ENCODE measurements at places on chromosomes 4 and X.
A peak's percentile ranks its signal among the peaks of the same experiment; 100 is the strongest.

DNA sequence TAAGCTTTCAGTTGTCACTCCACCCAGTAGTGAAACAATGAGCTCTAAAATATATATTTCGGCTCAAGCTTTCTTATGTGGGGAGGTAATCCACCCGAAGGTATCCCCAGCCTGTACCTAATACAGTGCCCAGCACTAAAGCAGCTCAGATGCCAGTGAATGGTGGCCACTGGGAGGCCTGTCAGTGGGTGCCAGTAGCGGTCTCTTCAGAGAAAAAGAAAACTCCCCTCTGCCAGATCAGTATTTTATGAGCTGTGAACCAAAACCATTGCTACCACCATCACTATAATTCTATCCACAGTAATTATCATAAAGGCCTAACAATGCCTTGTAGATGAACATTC lies 835 bp upstream of the NFKB1 start:
- no peak for DNase-seq

DNA sequence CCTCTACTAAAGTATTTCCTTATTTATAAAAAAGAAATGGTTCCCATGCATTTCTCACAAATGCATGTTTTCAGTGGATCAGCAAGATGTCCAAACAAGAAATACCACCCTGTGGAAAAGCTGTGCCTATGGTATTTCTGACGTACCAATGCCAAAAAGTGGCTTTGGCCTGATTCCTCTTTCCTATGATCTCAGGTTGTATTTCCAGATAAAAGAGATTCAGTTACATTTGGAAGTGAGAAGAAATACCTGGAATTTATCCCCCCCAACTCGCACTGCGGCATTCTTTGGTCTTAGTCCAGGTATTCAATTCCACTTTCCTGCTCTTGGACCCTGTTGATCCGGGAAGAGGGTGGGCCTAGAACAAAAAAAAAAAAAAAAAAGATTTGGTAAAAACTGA lies 815.9 kb upstream of the FRG1 start:
- no peak for DNase-seq

DNA sequence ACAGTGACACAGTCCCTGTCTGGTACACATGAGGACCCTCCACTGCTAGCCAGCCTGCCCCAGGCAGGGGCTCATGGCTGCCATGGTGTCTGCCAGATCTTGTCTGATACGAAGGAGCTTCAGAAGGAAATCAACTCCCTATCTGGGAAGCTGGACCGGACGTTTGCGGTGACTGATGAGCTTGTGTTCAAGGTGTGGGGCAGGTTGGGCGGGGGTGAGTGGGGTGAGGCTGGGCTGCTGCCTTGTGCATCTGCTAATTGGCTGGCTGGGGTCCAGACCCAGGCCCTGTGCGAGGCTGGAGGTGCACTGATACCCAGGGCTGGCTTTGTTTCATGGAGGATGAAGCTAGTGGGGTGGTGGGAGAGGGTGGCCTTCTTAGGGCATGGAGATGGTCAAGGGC lies 13.8 kb downstream of the CCDC22 start:
- no peak for DNase-seq

- DNase-seq: no peak
Observed at GRCh38 chr4:133618963-133619362, 469.9 kb downstream of the PCDH10 start.

DNA sequence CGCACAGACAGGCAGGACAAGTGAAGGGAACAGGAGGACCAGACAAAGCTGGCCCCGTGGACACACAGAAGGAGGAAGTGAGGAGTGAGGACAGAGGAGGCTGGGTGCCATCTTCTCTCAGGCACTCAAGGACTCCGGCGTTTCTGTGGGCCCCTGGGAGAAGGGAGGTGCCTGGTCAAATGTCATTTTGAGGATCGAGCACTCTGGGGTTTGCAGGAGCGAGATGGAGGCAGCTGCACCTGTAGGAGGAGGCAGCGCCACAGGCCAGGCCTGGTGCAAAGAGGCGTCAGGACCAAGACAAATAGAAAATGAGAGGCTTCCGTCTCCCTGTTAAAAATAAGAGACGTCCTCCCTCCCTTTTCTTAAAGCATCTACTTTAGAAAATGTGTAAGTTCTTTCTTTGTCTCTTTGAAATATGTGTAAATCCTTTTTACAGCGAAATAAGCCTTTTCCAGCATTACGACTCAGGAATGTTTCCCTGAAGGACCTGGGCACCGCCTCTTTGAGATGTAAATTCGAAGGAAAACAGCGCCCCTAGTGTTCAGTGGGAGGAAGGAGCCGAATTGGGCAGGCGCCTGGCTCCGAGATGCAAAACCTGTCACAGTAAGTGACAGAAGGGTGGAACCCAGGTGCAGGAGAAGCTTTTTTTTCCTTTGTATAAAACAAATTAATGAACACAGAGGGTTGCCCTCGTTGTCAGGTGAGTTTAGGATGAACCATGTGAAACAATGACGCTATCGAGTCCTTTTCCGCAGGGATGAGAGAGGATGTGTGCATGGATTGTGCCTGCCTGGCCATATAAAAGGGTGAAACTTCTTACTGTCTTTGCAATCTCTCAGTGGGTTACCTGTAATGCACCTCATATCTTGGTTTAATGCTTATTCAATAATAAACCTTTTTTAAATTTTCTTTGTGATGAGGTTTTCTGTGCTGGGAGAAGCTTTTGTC lies 1.4 kb upstream of the C4orf50 start:
- DNase-seq: peak; percentile 35

DNA sequence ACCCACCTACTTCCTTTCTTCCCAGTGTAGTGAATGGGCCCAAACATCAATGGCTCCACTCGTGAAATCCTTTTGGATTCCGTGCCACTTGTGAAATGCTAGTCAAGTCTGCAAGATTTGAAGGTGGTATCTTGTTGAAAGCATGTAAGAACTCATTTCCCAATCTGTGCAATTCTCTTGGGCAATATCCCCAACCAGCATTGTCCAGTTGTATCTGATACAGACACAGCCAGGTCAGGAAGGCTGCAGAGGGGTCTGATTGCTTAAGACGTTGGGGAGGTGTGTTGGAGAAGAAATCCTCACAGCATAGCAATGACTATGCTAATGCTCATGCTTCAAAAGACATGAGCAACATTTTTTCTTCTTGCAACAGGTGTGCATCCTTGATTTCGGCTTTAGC lies 164.8 kb downstream of the VEGFC start:
- DNase-seq: no peak

DNA sequence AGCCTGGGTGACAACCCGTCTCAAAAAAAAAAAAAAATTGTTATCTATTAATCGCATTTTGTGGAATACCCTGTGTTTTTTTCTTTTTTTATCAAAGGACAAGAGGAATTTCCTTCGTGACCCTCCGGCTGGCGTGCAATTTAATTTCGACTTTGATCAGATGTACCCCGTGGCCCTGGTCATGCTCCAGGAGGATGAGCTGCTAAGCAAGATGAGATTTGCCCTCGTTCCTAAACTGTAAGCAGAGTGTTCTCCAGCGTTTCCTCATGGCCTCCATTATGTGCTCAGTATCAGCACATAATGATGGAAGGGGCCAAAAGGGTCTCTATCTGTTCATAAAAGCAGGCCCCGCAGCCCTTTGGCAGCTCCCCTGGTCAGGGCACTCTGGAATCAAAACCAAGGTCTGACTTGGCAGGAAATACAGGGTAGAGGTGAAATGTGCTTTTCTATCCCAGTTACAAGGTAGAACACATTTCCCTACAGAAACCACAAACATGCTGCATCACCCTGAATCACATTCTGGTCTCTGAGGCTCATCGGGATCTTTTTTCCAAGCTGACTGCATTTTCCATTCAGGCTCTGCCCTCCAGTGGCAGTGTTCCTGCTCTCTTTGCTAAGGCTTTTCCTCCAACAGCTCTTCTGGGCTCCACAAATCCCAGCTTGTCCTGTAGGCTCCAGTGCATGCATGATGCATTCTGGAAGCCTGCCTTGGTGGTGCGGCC lies 24.4 kb downstream of the SYAP1 start:
- DNase-seq: no peak

DNA sequence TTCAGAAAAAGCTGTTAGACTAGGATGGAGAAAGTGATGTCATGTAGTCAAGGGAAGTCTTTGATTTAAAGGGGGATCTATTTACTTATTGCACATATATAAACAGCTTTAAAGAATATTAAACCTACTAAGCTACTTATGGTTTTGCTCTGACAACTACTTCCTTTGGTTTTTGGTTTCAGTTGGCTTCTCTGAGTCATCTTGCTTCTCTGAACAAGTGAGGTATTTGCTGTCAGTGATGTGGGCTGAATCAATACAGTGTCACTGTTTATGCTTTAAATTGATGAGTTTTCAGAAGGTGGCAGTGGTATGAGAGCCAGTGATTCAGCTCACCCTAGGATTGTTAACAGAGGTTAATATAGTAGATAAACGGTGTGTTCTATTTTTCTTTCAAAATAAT lies 75.1 kb downstream of the CEP44 start:
- DNase-seq: no peak

GRCh38 chrX:22171287-22172060 lies 101.2 kb upstream of the CBLL2 start:
- DNase-seq: no peak

DNA sequence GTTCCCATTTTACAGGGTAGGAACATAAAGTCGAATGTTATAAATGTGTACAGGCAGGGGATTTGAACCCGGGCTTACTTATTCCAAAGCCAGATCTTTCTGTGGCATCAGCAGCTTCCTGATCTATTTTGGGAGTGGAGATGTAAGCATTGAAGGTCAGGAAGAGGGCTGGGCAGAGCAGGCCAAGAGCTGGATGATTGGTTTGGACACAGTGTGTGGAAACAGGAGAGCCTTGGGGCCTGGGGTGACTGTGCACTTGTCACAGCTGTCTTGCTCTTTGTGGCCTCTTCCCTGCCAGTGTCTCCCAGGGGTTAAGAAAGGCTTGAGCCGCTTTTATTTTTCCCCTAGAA lies 127.9 kb upstream of the ENPP6 start:
- DNase-seq: no peak

DNA sequence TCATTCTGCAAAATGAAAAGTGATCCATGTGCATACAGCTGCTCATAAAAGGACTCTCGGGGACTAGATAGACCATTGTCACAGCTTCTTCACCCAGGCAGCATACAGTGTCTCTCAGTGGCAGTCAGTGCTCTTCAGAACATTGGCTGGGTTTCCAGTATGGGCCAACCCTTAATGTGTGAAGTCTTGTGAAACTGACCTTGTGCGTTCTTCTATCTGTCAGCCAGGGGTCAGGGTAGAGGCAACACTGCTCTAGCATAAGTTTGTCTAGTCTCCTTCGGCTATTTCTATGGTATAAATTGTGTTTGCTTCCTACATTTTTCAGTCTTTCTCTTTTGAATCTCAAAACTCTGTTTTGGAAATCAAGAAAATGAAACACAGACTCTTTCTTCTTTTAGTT lies 37.0 kb upstream of the SMIM31 start:
- DNase-seq: no peak

- DNase-seq: no peak
Observed at GRCh38 chrX:12950851-12951594, 23.9 kb upstream of the TMSB4X start.

- no peak for DNase-seq
Observed at GRCh38 chrX:129823522-129823921, 20.2 kb downstream of the ZDHHC9 start.

GRCh38 chr4:98430708-98431403 lies 169.7 kb downstream of the RAP1GDS1 start:
- no peak for DNase-seq

- DNase-seq: no peak
Observed at GRCh38 chr4:156414406-156414805, 460.7 kb upstream of the CTSO start.

GRCh38 chr4:112557676-112558411 lies 41.9 kb upstream of the NEUROG2 start:
- no peak for DNase-seq

DNA sequence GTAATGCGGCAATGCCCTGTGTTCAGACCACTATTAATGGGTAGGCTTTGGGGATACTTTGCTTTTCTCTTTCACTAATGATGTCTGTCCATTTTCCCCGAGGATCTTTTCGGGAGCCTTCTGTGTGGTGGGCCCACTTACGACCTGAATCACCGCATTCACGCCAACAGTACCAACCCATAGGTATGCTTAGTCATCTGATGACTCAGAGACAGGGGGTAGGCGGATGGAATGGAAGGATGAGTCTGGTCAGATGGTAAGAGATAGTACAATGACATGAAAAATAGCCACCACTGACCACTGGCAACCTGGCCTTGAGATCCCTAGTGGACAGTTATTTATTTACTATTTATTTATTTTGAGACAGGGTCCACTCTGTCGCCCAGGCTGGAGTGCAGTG lies 76.0 kb upstream of the DHRSX start:
- no peak for DNase-seq

- no peak for DNase-seq
Observed at GRCh38 chrX:3522101-3522650, 175.7 kb upstream of the MXRA5 start.

- DNase-seq: no peak
Observed at GRCh38 chr4:21709031-21709430, 239.5 kb downstream of the KCNIP4 start.

DNA sequence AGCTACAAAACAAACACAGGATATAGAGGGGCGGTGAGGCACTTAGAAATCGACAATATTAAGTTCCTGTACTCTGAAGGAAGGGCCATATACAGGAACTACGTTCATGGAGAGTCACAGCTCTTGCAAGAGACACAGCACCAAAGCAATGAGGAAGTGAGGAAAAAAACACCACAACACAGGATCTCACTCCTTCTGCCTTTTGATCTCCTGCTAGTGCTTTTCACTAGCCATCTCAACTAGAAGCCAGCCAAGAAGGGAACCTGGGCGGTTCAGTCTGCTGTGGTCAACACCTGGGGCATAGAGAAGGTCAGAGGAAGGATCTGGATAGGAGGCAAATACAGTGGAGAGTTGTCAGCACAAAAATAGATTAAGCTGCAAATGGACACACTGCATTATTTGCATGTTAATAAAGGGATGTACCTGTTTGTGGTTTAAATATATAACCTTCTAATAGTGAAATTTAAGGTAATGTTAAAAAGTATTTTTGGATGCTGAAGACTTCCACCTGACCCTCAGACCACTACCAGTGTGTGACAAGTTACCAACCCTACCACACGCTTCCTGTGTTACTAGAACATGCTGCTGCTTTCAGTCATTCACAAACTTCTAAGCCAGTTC lies 104.6 kb downstream of the DTHD1 start:
- DNase-seq: no peak

DNA sequence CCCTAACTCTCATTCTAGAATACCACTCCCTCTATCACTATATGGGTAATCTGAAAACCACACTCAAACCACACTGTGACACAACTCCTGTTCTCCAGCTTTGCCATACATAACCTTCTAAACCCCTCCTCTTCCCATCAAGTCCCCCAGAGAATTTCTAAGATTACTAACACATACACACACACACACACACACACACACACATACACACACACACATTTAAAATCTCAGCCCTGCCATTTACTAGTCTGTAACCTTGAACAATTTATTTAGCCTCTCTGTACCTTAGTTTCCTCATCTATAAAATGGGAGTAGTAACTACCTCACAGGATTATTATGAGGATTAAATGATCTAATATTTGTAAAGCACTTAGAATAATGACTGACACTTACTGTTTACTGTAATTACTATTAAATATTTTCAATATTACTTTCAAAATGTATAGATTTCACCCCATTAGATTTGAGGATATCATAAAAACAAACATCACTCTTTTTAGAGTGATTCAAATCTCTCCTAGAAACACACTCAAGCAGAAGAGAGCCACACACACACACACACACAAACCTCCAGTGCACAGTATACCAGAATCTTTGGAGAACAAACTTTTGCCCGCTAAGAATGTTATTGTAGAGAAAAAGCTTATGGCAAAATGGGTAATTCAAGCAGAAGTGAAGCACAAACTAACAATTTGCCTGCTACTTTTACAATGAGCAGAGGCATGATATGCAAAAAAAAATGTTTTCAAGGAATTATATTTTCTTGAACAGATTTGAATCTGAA lies 3.8 kb downstream of the ANKRD50 start:
- no peak for DNase-seq

- DNase-seq: no peak
Observed at GRCh38 chr4:101145021-101145420, 202.3 kb downstream of the PPP3CA start.
